Hematopoietic multipotent progenitor cell treated with erythropoietin and hydrocortisone succinate and interleukin-3 and kit ligand, for 17 days (in vitro differentiated cells): ENCODE measurements at places on chromosomes 16 and 17.

- no peak for DNase-seq
Observed at GRCh38 chr17:28398280-28398981, 7.6 kb downstream of the SLC46A1 start.

DNA sequence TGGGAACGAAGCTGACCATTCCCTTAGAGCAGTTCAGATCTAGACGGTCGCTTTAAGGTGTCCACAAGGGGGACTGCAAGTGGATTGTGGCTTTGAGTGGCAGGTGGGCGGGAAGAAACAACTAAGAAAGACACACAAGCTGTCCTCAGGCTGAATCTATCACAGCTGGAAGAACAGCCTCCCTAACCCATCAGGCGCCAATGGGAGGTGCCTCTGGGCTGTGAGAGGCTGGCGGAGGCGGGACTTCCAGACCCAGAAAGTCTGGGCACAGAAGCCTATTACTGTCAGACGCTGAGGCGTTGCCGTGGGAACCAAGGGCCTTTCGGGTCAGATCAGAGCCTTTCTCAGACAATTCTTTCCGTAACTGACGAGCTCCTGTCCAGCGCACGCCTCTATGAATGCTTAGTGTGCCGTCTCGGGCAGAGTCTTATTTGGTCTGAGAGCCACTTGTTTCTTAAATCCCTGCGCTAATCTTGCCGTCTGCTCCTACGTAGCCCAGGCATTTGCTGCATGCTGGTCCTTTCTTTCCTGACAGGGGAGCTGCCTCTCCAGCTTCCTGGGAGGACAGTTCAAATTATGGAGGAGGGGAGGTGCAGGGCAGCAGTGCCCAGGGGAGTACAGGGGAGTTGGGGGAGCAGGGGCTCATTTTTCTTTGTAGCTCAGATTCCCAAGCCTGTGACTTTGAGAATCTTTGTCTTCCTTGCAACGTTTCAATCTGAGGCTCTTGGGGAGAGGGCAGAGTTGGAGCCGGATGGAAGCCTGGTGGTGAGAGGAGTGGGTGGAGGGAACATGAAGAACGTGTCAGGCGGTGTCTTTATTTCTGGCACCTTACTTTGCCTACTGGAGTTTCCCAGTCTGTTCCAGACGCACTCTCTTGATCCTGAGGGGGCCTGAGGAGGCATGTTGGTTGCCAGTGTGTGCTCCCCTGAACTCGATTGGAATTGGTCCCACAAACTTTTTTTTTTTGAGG, 618.7 kb downstream of the KCNJ18 start:
- DNase-seq = no peak

DNA sequence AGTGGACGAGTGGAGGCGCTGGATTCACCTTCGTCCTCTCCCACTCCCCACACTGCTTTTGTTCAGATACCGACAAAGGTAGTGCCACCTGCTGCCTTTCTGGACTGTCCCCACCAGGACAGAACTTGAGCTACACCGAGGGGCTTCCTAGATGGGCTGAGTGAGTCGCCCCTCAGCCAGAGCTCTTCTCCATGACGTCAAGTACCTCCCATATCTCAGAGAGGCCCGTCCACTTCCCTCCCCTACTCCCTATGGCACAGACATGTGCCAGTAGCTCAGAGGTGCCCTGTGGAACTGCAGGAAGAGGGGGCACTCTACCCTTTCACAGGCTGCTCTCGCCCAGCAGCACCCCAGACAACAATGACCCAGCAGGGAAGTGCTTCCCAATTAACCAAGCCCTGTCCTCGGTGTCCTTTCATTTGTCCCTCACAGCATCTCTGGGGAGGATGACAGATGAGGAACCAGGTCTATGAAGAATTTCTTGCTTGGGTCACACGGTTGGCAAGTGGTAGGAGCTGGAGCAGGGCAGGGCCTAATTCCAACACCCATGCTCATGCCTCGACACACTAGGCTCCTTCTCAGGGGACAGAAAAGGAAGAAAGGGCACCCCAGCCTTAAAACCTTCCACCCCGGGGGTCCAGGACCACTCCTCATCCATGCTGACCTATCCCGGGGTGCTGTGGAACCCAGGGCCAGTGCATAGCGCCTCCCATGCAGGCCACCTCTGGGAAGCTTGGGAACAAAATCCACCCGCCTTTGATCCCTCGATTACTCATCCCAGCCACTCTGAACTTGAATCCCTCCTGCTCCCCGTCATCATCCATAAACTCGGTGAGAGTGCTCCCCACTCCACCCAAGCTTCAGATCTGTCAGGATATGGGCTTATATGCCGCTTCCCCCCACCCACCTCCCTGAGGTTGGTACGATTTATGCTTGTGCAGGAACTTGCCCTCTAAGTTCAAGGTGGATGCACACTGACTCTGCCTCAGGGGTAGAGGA, 51.7 kb downstream of the WNT3 start:
- DNase-seq = no peak

- DNase-seq = peak; percentile 81
Observed at GRCh38 chr17:21295036-21295952, 10.8 kb downstream of the MAP2K3 start.

DNA sequence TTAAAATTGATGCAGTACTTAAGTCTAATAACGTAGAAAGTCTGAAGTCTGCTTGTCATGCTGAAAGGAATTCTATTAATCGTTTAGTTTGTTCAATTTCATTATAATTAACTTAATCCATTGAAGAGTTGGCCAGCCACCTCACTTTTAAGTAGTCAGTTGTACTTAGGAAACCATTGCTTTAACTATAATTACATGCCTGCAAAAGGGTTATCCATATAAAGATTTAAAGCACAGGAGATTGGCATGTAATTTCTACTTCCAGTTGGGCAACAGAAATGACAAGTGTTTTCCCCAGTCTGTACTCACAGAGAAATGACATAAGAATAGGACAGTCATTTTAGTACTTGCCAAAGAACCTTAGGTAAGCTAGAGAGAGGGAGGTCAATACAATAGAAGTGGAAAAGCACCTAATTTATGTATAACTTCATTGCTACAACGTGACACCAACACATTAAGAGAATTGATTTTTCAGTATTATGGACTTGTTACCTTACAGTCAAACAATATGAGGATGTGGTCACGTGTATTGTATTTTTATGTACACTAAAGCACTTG, 3.7 kb upstream of the USP32 start:
- DNase-seq = no peak

- DNase-seq = no peak
Observed at GRCh38 chr17:82241183-82241925, 12.5 kb downstream of the SLC16A3 start.

DNA sequence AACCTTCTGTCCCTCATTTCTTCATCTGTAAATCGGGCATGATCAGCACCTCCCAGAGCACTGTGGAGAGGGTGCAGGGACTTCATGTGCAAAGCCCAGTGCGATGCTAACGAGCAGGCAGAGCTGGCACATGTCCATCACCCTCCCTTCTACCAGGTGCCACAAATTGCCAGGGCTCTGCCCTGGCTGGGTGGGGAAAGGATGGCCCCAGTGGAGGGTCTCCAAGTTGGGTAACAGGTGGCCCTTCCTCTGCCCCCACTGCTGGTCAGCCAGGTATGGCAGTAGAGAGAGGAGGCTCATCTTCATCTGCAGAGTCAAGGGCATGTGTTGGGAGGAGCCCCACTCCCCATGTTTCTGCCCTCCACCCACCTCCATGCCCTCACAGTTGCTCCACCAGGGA, 61.5 kb upstream of the CDH5 start:
- DNase-seq = no peak

GRCh38 chr16:3004781-3005284, 7.9 kb upstream of the CLDN9 start:
- DNase-seq = peak; percentile 14

- DNase-seq = no peak
Observed at GRCh38 chr17:48729335-48730239, 1.0 kb upstream of the HOXB13 start.

DNA sequence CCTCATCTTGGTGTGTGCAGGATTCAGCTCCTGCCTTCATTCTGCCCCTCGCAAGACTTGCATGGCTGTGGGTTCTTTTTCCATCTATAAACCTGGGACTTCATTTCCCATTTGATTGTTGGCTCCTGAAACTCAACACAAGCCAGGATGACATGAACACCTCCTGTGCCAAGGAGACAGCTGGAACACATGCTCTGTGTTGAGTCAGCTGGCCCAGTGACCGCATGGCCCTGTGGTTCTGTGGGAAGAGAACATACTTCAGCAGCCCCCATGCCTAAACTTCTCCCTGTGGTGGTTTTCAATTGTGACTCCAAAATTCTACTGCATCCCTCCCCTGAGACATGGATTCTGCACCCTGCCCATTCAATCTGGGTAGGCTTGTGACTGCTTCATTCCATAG, 57.9 kb upstream of the FOXF1 start:
- no peak for DNase-seq

- DNase-seq = no peak
Observed at GRCh38 chr16:13439766-13440165, 480.2 kb upstream of the ERCC4 start.

DNA sequence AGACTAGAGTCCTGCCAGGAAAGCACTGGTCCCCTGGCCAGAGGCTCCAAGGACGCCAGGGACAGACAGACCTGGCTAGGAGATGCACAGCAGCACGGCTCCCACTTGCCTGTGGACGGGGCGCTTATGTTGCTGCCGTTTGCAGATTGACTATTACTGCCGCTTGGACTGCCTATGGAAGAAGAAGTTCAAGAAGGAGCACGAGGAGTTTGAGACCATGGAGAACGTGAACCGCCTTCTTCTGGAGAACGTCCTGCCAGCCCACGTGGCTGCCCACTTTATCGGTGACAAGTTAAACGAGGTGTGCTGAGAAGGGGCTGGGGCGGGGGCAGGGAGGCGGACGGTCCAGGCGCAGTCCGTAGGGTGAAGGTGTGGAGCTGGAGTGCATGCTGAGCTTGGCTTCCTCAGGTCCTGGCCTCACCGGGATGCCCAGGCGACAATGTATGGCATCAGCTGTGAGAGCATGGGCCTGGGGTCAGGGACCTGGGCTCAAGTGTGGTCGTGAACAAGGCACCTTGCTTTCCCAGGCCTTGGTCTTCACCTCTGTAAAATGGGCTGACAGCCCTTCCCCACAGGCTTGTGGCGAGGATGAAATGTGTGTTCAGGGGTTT, 45.6 kb downstream of the ADCY7 start:
- DNase-seq = no peak

DNA sequence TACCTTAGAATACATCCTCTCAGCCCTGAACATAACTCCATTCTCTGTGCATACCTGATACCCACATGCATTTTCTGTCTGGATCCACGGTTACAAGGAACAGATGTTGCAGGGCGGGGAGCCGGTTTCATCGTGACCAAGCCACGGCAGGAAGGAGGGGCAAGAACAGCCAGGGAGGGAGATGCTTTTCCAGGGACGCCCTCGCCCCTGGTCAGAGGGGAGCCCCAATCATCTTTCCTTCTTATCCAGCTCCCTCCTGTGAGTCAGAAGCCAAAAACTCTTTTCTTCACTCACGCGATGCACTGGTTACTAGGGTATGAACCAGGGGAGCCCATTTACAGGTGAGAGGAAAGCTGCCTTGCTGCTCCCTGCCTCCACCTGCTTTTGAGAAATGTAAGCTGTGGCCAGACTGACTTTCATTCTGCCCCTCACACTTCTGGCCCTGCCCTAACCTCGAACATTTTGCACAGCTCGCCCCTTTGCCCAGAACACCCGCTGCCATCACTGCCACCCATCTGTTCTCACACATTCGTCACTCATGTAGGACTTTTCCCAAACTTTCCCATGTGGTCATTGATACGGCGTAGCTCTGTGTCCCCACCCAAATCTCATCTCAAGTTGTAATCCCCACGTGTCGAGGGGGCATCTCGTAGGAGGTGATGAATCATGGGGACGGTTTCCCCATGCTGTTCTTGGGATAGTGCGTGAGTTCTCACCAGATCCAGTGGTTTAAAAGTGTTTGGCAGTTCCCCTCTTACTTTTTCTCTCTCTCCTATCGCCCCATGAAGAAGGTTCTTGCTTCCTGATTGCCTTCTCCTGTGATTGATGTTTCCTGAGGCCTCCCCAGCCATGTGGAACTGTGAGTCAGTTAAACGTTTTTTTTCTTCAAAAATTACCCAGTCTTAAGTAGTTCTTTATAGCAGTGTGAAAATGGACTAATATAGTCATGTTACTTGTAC, 20.5 kb downstream of the FOXL1 start:
- DNase-seq = no peak

- no peak for DNase-seq
Observed at GRCh38 chr17:51638971-51639370, 378.6 kb downstream of the UTP18 start.

DNA sequence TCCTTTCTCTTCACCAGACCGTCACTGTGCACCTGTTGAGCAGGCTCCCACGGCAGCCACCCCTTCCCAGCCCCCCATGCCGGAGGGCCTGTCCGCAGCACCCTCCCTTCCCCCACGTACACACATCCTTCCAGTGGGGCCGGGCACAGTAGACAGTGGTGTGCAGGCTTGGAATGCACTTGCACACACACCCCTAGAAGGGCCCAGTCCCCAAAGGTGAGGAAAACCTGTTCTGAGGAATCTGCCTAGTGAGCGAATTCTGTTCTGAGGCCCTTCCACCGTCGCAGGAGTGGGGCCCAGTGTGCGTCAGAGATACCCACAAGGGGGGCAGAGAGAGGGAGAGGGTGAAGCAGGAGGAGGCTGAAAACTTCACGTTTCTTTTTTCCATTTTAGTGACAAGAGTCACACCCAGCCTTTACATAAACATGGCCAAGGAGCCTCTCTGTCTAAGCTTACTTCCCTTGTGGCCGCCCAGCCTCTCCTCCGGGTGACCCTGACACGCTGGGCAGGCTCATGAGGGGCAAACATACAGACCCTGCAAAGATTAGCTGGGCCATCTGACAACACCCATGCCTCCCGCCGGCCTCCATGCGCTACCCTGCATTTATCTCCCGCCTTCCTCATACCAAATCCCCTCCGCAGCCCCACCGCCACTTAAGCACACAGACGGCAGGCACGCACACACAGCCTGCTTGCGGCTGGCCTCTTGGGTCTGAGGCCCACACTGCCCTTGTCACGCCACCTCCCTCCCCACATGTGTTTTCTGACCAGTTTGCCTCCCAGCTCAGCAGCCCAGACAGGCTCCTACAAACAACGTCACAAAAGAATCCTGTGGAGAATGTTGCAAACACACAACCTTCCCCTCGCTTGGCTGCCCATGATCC, 1.8 kb downstream of the ZBTB4 start:
- DNase-seq = peak; percentile 29

- DNase-seq = peak; percentile 27
Observed at GRCh38 chr16:2770057-2770951, 6.8 kb downstream of the ELOB start.

- DNase-seq = no peak
Observed at GRCh38 chr16:62018301-62019060, 17.8 kb downstream of the CDH8 start.

DNA sequence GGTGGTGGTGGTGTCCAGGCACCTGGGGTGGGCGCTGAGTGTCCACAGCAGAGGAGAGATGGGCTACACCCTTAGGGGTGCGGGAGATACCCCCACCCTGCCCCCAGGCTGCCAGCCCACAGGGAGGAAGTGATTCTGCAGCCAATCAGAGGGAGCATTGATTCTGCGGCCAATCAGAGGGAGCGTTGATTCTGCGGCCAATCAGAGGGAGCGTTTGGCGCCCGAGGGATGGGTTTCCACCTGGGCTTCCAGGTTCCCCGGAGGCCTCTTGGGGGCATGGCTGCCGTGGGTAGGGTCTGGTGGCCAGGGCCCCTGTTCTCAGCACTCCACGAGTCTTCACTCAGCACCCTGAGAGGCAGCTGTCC, 28.2 kb upstream of the ACSF3 start:
- no peak for DNase-seq
